ENCODE measurements at places on chromosomes 16 and 17.

DNA sequence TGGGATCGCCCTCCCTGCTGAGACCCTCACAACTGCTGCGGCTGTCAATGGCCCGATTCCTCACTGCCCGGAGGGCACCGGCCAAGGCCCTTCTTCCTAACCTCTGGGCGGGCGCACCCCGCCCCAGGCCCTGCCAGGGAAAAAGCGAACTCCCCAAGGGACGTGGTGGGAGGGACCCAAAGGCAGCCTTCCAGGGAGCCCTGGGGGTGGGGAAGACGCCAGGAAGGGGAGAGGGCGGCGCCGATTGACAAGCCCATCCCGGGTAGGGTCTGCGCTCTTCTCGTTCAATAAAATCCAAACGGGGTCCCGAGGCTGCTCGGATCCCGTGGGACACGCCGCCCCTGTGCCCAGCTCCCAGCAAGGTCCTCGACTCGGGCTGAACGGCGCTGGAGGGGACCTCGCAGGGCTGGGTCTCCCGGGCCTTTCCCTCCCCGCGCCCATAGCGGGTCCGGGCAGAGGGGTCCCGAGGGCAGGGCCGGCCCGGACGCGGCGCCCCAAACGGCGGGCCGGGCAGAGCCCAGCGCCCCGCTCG, 416 bp downstream of the KIFC3 start:
- no peak for DNase-seq

DNA sequence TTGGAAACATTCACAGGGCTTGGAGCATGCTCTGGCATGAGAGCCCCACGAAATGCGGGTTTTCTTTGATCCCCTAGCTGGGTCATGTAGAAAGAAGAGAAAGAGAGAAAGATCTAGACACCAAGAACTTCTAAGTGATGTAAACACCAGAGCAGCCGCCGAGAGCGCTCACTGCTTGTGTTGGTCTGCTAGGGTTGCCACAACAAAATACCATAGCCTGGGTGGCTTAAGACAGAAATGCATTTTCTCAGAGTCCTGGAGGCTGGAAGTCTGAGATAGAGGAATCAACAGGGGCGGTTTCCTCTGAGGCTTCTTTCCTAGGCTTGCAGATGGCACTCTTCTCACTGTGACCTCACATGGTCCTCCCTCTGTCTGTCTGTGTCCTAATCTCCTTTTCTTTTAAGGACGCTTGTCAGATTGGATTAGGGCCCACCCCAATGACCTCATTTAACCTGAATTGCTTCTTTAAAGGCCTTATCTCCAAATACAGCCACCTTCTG, 139.5 kb downstream of the CYLD start:
- no peak for DNase-seq

DNA sequence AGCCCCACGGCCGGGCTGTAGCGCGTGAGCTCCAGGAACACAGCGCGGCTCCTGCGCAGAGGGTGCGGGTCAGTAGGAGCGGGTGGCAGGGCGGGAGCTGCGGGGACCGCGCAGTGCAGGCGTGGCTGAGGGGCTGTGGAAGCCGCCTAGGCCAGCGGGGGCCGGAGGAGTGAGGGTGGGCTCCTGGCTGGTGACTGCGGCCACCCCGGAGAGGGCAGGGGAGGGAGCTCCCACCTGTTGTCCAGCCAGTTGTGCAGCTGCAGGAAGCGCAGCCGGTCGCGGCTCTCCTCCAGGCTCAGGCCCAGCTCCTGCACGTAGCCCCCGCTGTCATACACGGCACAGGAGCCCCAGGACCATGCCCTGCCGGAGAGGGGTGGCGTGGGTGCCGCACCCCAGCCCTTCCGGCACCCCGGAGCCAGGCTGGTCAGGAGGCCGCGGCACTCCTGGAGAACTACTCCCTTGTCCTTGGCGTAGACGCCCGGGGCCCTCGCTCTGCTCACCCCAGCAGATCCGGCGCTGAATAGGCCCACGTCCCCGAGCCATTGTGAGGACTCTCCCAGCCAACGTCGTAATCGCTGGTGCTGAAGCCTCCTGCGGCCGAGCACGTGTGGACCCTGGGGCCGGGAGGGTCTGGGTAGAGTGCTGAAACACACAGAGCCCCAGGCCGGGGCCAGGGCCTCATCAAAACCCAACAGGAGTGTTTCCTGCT, 43.9 kb downstream of the TSC2 start:
- no peak for DNase-seq

- DNase-seq, result no peak
These were observed 17.0 kb upstream of the RFFL start for GRCh38 chr17:35080536-35080935.

- DNase-seq, result no peak
These were observed 143.7 kb upstream of the MPHOSPH6 start for GRCh38 chr16:82313754-82314153.

DNA sequence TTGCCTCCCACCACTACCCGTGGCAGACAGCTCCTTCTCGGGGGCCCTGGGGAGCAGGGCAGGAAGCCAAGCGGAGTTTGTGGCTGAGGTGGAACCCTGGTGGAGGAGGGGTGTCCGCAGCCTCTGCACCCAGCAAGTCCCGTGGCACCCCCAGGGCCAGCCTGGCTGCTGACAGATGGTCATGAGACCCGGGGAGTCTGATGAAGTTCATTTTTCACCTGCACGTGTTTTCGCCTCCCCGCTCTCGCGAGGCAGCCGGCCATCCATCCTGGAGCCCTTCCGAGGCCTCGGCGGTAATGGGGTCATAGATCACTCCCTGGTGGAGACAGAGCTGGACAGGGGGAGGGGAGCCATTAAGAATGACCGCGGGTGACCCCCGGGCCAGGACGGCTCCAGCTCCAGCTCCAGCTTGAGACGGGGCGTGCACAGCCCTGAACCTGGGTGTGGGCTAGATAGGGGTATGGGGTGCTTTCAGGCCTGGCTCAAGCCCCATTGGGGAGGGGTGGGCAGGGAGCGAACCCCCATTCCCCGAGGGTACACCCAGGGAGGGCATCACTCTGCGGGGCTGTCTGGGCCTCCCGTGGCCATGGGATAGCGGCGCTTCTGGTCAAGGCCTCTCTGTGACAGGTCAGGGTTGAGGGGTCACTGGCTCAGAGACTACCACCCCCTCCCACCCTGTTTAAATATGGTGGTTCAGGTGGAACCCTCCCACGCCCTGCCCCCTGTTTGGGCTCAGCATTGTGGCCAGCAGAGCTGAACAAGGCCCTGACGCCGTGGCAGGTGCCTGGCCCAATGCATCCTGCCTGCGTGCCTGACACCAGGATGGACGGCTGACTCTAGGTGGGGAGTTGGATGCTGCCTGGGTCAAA, 227.4 kb upstream of the GSE1 start:
- no peak for DNase-seq

DNA sequence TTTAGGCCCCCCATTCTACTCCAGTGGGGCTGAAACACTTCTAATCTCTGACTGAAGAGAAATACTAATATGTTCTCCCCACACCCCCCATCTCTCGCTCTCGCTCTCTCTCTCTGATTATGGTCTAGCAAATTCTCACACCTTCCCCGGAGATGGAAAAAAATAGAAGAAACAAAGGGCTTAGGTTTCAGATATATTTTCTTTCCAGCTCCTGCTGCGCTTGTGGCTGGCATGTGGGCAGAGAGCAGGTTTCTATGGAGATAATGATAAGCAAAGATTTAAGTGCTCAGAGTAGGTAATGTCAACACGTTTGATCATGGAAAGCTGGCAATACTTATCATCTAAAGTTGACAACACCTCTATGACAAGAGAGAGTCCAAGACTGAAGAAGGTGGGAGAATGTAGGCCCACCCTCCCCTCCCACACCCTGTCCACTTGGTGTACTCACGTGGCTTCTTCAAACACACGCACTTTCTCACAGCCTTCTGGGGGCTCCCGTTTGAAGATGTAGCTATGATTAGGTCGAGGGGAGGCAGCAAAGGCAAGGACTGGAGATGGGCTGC, 8.0 kb upstream of the SLC35B1 start:
- no peak for DNase-seq

DNA sequence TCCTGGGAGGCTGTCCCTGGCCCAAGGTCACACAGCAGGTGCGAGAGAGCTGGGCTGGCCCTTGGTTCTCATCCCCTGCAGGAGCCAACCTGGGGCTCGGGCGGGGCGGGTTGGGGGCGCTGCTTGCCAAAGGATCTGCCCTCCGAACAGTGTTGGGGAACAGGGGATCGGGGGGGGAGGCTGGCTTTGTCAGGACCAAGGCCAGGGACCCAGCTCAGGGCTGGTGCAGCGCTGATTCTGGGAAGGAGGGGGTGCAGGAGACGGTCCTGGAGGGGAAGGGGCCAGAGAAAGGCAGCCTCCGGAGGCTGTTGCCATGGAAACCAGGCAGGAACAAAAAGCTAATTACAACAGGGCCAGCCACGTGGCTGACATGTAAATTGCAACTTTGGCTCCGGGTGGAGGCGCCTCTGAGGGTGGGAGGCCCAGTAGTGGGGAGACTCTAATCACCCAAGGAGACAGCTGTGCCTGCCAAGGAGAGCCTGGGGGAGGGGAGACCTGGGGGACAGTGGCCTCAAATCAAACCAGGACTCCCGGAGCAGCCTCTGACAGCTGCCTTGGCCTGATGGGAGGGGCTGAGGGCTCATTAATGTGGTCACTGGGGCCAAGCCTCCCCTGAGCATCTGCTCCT, 1.3 kb downstream of the TUBB3 start:
- DNase-seq, result no peak
